ENCODE measurements at places on chromosomes 1 and 21.

DNA sequence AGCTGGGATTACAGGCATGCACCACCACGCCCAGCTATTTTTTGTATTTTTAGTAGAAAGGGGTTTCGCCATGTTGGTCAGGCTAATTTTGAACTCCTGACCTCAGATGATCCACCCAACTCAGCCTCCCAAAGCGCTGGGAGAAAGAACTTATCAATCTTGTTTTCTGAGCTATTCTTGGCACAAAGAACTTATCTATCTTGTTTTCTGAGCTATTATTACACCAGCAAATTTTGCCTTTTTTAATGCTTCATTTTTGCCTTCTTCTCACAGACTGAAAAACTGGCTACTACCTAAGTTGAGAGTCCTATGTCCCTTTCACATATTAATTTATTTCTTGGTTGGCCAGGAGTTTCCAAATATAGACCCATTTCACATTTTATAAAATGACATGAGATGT, 9.3 kb downstream of the SLC16A1 start:
- DNase-seq = no peak

DNA sequence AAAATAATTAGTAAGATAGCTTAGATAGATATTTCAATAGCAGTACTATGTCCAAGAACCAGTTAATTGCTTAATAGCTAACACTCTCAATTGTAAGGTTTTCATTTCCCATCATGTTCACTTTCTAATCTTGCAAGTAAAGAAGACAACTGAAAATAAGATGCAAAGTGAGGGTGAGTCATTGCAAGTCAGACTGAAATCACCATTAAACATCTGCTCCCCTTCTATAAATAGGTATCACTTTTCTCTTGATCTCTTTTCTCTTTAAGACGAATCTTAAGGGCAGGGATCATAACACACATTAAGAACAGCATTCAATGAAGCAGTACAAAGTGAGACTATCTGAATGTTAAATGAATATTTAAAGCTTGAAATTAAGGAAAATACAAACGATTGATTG, 40.4 kb downstream of the UBR4 start:
- no peak for DNase-seq

DNA sequence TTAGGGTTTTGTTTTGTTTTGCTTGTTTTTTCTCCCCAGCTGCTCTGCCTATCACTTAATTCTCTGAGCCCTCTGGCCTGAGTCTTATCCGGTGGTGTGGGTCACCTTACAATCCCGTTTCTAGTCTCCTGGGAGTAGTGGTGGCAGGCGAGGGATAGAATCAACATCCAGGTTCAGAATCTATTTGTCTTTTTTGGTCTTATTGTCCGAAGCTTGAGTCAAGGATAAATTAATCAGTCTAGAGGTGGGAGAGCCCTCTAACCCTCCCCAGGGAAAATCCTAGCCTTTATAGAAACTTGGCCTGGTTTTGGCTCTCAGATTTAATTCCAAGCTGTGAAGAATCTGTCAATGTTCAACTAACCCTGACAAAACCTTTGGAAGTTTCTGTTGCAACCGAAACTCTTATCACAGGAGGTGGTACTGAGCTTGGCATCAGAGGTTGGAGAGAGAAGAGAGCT, 246.3 kb downstream of the FGGY start:
- DNase-seq = no peak

DNA sequence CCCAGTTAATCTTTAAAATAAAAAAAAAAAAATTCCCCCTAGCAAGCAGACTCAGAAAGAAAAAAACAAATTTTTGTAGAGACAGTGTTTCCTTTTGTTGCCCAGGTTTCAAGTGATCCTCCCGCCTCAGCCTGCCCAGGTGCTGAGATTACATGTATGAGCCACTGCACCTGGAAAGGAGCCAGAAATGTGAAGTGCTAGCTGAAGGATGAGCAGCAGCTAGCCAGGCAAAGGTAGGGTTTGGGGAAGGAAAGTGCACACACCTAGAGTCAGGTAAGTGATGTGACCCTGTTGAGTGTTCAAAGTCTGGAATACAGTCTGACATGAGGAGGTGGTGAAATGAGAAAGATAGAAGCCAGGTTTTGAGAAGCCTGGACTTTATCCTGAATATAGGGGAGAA, 1.7 kb downstream of the AKR1A1 start:
- DNase-seq = no peak

DNA sequence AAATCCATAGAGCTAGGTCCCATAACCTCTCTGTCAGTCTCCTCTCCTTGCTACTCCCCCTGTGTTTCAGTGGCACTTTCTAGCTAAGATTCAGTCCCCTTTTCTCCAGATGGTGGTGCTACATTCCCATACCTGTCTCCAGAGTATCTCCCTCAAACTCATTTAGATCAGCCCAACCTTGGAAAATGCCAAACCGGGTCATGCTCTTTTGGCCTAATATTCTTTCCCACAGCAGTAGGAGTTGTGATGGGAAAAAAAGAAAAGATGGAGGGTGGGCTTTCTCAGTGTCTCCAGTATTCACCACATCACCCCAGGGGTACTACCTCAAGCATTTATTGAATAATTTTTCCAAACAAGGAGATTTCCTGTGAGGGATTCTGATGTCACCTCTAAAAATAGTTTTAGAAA, 3.2 kb upstream of the RXFP4 start:
- DNase-seq = peak; percentile 49

All from activated naive CD4-positive, alpha-beta T cell treated with anti-CD3 and anti-CD28 coated beads, Interleukin-2, amount 10 ng/mL, durations not matched to agents 7 days and 5 days (primary cell).